B cell (primary cell): ENCODE measurements at places on chromosomes 5 and 9. TPM values are rescaled to one million over a fixed set of nuclear protein-coding genes. Genes with fewer than 3 reads are reported as not detected.
A peak's percentile ranks its signal among the peaks of the same experiment; 100 is the strongest.

DNA sequence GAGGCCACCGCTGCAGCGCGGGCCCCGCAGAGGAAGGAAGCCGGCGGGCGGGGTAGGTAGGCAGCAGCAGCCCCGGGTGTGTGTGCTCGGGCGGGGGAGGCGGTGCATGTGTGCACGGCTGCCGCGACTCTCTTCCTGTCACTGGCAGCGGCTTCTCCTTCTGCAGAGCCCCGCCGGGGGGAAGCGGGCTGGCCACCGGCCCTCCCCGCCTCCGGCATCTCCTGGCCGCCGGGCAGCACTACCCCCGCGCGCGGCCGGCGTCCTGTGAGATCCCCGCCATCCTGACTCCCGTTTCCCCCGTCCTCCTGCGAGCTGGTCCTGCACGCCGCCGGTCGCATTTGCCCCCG lies 315 bp downstream of the PIK3R1 start:
- DNase-seq = no peak

DNA sequence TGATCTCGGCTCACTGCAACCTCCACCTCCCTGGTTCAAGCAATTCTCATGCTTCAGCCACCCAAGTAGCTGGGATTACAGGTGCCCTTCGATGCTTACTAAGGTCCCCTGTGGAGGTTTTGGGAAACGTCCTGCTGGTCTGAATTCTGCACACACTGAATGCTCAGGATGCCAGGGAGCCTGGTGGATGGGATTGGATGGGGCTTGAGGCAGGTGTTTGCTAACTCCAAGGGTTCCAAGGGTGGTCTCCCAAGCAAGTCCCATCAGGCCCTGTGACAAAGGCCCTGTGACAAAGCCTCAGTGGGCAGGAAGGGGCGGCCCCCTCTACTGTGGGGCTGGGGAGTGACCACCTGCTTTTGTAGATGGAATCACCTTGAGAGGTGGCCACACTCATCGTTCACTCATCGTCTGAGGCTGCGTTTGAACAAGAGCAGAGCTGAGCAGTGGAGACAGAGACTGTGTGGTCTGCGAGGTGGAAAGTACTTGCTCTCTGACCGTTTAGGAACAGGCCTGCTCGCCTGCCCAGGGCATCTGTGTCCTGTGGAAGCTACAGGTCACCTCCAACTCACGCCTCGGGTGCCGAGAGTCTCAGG lies 40.2 kb downstream of the MRPL36 start:
- DNase-seq = no peak

DNA sequence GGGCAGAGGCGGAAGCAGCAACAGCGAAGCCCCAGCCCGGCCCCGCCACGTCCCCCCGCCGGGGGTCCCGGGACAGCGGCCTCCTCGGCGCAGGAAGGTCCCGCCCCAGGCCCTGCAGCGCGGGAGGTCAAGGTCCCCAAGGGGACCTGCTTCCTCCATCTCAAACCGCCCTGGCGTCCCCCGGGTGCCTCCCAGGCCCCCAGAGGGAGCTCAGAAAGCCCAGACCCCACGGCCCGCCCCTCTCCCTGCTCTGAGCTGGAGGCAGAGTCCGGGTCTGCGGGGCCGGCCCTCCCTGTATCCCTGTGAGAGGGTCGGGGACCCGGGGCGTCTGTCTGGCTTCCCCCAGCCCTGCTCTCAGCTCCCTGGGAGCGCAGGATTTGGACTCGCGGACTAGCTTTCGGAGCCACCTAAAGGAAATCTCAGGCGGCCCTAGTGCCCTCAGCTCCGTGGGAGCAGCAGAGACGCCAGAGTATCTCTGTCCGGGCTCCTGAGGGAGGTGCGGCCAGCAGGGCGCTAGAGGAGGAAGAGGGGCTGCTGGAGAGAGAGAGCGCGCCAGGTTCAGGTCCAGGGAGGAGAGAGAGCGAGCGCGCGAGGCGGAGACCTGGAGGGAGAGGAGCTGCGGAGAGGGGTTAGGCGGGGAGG lies 30.7 kb downstream of the EXOC3 start:
- peak; percentile 67 for DNase-seq

DNA sequence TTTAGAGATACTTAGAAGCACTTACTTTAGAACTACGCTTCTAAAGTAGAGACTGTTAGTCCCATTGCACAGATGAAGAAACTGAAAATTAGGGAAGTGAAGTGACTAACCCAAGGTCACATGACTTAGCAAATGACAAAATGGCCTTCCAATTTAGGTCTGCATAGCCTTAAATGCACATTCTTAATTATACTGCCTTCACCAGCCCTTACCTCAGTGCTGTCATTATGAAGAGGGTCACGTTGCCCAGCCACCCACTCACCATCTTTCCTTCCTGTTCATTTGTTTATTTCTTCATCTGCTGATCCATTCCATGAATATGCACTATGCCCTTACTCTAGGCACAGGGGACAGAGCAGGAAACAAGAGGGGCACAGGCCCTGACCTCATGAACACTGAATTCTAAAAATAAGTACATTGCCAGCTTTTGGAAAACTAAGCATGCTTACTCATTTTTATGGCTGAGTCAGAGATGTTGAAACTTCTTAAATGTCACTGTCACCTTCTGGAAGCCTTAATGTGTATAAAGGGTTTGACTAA lies 8.6 kb downstream of the HAVCR2 start:
- no peak for DNase-seq

- DNase-seq = no peak
These were observed 16.0 kb downstream of the ZNF462 start for GRCh38 chr9:106878934-106879333.

GRCh38 chr5:83428126-83428525 lies 43.4 kb upstream of the VCAN start:
- DNase-seq = no peak

GRCh38 chr5:78354066-78354670 lies 6.2 kb upstream of the SCAMP1 start:
- no peak for DNase-seq

GRCh38 chr5:178192244-178192643 lies 5.1 kb upstream of the GMCL2 start:
- DNase-seq = no peak

- DNase-seq = no peak
These were observed 3.5 kb downstream of the KDM4C start for GRCh38 chr9:6761306-6761705.

- DNase-seq = no peak
These were observed 226.5 kb downstream of the DOCK8 start for GRCh38 chr9:441126-441525.

GRCh38 chr5:139814704-139815280 lies 19.2 kb downstream of the PSD2 start:
- no peak for DNase-seq

GRCh38 chr5:170552621-170553115 lies 48.8 kb downstream of the KCNIP1 start:
- no peak for DNase-seq

- no peak for DNase-seq
These were observed 30.0 kb upstream of the FGD3 start for GRCh38 chr9:92917176-92917800.

DNA sequence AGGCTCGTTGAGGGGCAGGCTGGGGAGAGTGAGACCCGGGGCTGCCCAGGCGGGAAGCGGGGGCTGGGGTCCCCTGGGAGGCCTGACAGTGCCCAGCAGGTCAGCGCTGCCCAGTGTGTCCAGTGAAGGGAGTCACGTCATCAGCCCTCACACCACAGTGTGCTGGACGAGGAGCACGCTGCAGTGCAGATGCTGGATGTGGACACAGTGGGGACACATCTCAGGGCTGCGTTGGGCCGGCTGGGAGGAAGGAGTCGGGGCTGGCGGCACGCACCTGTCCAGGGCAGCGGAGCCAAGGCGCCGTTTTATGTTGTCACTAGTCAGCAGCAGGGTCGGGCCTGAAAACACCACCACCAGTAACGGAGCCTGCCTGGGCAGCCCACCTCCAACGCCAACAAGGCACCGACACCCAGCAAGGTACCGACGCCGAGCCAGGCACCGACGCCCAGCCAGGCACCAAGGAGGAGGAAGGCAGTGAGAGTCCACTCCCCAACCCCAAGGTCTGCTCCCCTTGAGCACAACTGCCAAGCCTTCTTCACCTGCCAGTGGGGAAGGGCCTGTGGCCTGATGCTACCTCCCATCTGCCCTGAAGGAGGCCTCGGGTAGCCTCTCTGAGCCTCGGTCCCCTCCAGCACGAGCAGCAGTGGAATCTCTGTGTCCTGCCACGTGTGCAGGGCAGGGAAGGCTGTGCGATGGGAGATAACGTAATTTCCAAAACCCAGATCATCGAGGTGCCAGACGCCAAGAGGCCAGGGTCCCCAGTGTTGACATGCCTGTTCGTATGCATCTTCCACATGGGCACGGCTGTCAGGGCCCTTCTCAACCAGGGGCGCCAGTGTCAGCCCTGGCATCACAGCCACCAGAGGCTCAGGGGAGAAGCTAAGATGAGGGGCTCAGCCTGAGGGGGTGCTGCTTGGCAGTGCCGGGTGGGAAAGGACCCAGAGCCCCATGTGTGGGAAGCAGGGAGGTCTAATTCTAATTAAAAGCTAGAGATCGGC lies 21.9 kb upstream of the NSMF start:
- no peak for DNase-seq

DNA sequence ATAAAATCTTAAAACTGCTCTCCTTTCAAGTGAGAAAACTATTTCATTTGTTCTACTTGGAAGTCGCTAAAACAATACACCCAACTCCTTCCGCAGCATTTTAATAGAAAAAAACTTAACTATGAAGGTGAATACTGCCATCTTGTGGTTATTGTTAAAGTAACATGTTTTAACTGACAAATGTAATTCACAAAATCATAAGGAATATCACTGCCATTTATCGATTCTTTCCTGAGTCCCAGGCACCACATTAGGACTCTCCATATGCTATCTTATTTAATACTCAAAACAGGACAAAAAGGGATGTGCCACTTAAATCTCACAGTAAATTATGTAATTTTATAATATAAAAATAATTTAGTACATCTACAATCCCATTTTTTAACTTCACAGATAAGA lies 130.5 kb upstream of the ITGA1 start:
- DNase-seq = peak; percentile 38

- DNase-seq = no peak
These were observed 1.8 kb downstream of the SMIM15 start for GRCh38 chr5:61160497-61160896.

DNA sequence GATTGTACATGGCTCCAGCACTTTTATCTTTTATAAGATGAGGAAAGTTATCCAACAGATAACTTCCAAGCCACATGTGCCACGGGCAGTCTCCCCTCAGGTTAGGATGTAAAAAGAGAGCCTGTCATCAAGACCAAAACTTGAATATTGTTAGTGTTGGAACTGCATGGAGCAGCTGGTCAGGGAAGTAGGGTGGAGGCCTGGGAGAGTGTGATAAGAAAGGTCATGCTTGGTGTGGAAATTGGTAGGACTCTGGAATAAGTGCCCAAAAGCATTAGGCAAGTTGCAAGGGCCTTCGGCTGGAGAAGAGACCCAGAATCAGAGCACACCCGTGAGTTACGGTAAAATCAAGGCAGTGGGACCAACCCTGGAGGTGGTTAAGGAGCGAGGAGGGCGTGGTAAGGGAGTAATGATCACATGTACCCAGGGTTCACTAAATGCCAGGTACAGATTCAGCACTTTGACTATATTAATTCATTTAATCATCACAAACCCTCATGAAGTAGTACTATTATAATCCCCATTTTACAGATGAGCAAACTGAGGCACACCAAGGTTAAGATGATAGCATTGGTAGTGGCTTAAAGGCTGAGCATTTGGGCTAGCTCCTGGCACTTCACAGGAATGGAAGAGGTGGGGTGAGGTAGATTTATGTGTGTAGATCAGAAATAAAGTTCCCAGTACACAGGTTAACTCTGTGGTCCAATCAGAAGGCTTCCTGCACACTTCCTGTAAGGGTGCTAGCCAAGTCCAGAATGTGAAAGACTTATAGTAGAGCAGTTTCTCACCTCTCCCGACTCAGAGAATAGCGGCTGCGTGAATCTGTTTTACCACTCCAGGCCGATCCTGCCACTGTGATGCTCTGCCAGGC lies 96.5 kb upstream of the ZNF608 start:
- DNase-seq = no peak

DNA sequence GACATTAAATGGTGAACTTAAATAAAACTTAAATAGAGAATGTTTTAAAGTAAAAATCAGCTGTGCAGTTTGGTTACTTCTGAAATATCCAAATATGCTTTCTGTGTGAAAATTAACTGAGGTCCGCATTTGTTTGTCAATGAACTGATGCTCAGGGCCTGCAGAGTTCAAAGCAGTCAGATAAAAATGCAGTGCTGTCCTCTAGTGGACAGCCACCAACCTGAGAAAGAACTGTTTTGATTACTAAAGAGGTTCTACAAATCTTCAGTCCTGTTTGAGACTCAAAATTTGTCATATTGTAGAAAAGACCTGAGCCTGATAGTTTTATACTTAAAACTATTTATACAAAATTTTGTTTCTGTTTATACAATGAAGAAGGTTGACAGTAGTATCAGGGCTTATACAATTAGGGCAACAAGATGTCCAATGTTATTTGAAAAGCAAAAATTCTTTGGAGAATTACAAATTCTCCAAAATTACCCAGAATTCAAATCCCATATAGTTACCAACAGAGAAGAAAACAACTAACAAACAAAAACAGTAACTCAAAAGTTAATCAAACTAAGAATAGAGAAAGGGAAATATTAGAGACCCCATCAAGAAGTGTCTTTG lies 232.3 kb upstream of the TBCA start:
- peak; percentile 35 for DNase-seq

DNA sequence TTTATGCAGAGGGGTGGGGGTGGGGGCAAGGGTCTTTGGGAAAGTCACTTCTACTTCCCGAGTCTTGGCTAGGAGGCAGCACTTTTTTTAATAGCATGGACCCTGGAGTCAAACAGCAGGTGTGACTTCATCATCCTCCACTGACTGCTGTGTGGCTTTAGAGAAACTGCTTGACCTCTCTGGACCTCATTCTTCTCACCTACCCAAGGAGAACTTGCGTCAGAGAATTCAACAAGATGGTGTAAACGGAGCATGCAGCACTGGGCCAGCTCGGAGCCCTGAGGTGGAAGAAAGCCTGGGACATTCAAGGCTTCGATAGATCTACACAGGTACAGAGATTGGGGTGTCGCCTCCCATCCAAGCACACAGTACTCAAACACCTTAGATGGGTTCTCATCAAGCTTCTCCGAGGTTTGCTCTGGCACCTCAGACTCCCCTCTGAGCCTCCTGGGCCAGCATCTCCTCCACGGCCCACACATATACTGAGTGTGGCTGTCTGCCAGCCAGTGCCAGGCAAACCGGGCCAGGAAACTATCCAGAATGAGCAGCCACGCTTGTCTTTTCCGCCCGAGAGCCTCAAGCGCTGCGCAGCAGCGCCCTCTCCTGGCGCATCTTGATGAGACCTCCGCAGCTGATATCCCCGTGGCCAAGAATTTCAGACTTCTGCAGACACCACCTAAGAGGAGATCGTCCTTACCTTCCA lies 4.6 kb upstream of the SLC25A48 start:
- DNase-seq = no peak

GRCh38 chr5:65512170-65512937 lies 30.6 kb upstream of the ADAMTS6 start:
- no peak for DNase-seq

GRCh38 chr5:125316391-125316790 lies 570.0 kb upstream of the ZNF608 start:
- DNase-seq = no peak

The CTXN3 gene
- polyA plus RNA-seq = not detected in 2 replicates

The STKLD1 gene
- 0.18 and 0.79 TPM in 2 replicates for polyA plus RNA-seq

The CCIN gene
- polyA plus RNA-seq = 0.15 and 0.50 TPM in 2 replicates

The BTNL8 gene
- polyA plus RNA-seq = not detected in 2 replicates

The PDZD2 gene
- not detected in 2 replicates for polyA plus RNA-seq

The PRLR gene
- polyA plus RNA-seq = not detected in 2 replicates

The RPL35 gene
- 3,483 and 3,858 TPM in 2 replicates for polyA plus RNA-seq

The SMIM27 gene
- 6.8 and 9.5 TPM in 2 replicates for polyA plus RNA-seq

The MLANA gene
- not detected in 2 replicates for polyA plus RNA-seq
